Tibial nerve (tissue), 4 donors: ENCODE measurements at places on chromosomes 11 and 22. TPM values are rescaled to one million over a fixed set of nuclear protein-coding genes. Genes with fewer than 3 reads are reported as not detected.
A peak's percentile ranks its signal among the peaks of the same experiment; 100 is the strongest.

GRCh38 chr11:96486890-96487611 is 97.2 kb downstream of the JRKL start:
- DNase-seq: no peak

The ELFN2 gene
- 3.5 TPM for total RNA-seq

The PARVA gene
- 85.0 TPM for total RNA-seq

DNA sequence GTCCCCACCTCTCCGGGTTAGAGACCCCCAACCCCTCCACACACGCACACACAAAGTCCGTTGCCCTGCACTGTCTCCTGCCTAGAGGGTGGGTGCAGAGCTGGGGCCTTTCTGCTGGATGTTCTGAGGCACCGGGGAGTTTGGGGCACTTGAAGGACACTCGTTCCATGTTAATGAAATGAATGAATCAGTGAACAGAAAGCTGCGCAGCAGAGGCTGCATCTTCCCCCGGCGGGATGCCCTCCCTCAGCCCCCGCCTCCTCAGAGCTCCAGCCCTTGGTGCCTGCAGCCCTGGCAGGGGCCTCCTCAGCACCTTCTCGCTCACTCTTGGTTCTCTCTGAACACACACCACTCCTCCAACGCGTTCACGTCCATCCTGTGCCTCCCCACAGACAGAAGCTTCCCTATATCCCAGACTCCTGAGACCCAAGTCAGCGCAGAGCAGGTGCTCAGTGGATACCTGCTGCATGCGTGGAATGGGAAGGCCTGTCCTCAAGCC is 611.9 kb downstream of the TBC1D22A start:
- DNase-seq: no peak

GRCh38 chr11:68266936-68267880 is 4.6 kb downstream of the C11orf24 start:
- DNase-seq: peak; percentile 3

DNA sequence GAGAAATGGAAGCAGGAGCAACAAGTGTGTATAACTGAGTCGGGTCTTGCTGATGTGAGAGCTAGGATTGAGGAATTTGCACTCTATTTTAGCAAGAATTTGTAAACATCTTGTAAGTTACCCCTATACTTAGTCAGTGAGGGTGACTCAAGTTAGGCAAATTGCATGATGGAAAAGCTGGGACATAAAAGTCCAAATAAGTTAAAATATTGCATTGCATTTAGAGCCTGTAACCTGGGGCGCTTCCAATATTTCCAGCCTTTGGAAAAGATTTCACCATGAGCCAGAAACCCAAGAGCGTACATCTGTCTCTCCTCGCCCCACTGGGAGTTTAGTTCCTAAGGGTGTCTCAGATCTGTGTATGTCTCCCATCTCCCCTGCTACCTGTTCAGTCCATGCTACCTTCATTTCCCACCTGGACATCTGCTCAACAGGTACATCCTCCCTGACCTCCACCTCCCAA is 37.0 kb upstream of the ACCSL start:
- DNase-seq: no peak

DNA sequence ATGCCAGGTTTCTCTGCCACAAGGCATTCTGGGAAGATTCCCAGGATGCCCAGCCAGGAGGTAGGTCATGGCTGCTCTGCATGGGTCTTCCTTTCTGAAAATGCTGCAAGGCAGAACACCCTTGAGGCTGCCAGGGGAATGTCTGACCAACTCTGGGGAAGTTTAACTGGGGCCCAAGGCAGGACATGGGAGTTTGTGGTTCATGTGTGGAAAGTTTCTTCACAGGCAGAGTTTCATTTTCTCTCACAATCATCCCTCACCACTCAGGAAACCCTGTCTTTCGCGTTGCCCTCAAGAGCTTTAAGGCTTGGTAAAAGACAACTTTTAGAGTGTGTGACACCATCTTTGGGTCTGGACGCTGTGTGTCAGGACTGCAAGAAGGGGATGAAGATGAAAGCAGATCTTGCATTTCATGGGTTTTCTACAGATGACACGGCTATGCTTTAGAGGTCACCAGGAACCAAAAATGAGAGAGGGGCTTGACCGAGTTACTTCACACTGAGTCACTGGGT is 133.5 kb downstream of the CD44 start:
- DNase-seq: no peak

DNA sequence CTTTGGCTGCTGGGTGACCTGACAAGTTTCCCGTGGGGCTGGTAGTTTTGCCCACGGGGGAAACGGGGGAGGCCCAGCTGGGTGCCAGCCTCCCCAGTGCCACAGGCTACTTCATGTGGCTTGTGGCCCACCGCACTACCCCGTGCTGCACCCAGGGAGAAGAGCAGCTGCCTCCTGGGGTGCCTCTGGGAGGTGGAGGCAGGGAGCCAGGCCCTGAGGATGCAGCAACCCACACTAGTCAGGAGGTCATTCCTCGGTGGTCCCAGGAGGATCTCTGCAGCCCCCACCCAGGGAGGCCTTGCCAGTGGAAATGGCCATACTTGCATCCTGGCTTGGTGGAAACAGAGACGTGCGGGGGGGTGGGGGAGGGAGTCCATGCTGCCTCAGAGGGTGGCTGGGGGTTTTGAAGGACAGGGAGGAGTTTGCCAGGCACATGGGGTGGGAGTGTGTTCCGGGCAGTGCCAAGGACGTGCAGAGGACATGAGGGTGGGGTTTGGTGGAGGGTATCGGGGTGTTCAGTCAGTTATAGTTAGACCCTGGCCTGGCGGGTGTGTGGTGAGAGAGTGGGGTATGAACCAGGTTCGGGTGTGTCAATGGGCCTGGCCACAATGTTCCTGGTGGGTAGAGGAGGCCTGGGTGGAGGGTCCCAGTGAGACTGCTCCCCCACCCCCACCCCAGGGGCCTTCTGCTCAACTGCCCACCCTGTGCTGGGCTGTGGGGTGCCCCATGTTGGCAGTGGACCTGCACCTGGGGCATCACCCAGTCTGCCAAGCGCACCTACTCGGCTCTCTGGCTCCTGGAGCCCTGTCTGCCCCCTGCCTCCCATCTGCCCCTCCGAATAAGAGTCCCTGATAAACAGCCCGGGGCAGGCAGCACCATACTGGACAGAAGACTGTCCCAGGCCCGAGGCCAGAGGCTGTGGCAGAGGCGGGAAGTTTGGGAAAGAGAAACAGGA is 3.8 kb downstream of the PIM3 start:
- DNase-seq: peak; percentile 13

GRCh38 chr22:21996175-21996720 is 13.7 kb upstream of the TOP3B start:
- no peak for DNase-seq

The CSRP3 gene
- not detected for total RNA-seq

The KCTD14 gene
- total RNA-seq: 3.3 TPM

- DNase-seq: peak; percentile 11
Measured at GRCh38 chr11:69380921-69381581, 87.1 kb downstream of the MYEOV start.

DNA sequence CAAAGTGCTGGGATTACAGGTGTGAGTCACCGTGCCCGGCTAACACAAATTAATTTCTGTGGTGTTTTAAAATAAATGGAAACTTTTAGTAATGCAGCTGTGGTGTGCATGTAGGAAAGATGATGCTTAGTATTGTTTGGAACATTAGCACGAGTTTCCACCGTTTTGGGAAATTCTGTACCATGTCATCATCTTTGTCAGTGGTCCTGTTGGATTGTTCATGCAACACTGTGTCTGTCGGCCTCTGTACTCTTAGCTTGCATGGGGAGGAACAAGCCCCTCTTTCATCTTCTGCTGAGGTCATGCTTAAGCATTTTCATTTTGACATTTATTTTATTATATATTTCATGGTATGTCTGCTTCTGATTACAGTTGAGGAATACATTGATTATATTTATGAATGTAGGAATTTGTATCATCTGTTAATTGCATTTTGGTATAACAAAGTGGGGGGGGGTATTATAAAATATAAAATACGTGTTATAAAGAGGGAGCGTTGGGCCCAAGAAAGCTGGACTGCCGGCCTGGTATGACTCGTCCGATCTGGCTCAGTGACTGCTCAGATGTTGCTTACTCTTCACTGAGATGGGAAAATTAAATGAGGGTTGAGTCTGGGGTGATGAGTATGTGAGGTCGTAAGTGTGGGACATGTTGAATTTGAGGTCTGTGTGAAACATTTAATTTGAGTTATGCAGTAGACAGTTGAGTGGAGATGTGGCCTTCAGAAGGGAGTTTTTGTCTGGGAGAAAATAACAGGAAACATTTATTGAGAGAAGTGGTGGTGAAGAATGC is 28.7 kb downstream of the CECR2 start:
- no peak for DNase-seq

DNA sequence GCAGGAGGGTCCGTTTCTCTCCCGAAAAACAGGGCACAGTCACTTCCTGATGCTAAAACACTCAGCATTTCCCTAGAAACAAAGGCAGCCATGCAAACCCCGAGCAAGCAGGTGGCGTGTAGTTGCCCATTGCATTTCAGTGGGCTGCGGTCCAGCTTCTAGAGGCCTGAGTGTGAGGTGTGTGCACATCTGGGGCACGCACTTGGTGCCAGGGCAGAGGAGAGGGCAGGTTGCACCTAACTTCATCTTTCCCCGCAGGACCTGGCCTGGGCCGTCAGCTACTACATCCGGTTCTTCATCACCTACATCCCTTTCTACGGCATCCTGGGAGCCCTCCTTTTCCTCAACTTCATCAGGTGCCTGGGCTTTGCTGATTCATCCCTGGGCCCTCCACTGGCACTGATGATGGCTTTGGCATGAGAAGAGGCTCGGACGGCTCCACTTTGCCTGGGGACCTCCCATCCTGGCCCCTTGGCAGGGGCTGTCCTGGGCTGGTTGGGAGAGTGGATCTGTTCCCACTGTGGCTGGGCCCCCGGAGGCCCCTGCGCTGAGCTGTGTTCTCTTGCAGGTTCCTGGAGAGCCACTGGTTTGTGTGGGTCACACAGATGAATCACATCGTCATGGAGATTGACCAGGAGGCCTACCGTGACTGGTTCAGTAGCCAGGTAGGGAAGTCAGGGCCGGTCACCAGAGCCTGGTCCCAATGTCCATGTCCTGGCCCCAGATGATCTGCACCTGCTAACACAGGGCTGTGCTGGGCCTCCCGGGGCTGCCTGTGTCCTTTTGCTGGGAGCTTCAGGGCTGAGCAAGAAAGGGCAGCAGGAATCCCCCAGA is 28.4 kb downstream of the FADS3 start:
- DNase-seq: no peak

DNA sequence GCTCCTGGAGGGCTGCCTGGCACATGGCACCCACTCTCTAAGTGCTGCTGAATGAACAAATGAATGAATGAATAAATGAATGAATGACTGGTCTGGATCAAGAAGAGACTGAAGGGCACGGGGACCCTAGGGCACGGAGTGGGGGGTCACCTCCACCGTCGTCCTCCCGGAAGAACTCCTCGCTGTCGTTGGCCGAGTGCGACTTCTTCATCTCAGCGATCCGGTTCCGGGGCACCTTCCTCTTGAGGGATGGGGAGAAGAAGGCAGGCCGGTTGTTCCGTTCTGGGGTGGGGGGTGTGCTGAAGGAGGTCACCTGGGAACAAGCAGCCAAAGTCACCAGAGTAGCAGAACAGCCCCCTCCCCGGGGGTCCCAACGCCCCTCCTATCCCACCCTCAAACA is 36.0 kb downstream of the NUP50 start:
- no peak for DNase-seq

DNA sequence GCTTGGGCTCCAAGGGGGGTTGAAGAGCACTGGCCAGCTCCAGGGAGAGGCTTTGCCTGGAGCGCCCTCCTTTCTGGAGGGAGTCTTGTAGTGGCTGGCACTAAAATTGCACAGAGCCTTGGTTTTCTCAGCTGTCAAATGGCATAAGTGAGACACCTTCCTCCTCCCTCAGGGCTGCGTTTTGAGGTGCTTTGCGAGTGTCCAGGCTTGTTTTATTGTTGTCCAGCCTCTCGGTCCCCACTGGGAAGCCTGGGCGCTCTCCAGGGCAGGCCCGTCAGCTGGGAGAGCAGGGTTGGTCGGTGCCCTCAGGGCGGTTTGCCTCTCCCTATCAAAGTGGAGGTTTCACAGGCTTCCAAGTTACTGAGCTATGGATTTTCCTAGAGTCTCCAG is 149.3 kb upstream of the B3GAT1 start:
- DNase-seq: no peak

The SYT8 gene
- 1.0 TPM for total RNA-seq

DNA sequence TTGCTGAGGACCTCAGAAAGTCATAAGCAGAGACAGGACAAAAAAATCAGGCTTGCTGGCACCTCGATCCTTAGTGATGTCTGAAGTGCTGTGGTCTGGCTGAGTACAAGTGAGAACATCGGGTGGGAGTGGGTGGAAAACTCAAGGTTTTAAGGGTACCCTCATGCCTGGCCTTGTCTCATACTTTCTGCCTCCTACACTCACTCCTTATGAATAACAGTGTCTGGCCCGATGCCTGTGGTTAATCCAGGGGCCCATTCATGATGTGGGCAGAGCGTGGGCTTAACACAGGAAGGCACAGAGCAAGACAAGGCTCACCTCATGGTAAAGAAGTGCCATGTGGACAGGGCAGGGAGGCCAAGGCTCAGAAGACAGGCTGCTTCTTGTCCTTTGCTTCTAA is 11.0 kb upstream of the UCP3 start:
- no peak for DNase-seq

GRCh38 chr11:131486100-131486499 is 115.7 kb downstream of the NTM start:
- no peak for DNase-seq

GRCh38 chr11:8267280-8267679 is 3.6 kb upstream of the LMO1 start:
- DNase-seq: no peak

- no peak for DNase-seq
Measured at GRCh38 chr11:66492161-66492865, 12.1 kb downstream of the DPP3 start.

GRCh38 chr11:116980136-116980793 is 118.0 kb downstream of the SIK3 start:
- no peak for DNase-seq

DNA sequence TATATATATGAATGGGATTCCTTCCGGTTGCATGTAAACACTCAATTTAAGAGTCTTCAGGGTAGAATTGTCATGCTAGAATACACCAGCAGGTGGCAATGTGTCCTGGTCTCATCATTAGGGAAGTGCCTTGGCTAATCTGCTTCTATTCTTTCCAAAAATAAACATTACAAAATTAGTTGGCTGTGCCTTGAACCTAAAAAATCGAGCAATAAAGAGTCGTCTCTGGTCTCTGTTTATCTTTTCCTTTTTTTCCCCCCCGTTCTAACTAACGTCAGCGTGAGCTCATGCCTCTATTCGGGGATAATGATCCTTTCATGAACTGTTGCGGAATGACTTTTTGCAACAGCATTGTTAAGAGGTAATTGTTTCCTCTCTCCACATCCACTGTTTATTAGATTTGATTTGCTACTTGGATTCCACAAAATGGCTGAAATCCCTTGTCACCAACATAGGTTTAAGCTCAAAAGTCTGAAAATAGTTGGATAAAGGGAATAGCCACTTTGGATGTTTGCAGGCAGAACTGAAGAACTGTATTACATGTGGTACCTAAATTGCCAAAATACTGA is 1.2 kb upstream of the ARHGEF12 start:
- peak; percentile 35 for DNase-seq

- DNase-seq: no peak
Measured at GRCh38 chr11:67436459-67437081, 912 bp downstream of the PTPRCAP start.
